ENCODE measurements at places on chromosomes 4 and X.

- no peak for DNase-seq
Measured at GRCh38 chr4:54607067-54607466, 50.7 kb upstream of the KIT start.

GRCh38 chrX:154046031-154046781 is 26.5 kb upstream of the IRAK1 start:
- no peak for DNase-seq

DNA sequence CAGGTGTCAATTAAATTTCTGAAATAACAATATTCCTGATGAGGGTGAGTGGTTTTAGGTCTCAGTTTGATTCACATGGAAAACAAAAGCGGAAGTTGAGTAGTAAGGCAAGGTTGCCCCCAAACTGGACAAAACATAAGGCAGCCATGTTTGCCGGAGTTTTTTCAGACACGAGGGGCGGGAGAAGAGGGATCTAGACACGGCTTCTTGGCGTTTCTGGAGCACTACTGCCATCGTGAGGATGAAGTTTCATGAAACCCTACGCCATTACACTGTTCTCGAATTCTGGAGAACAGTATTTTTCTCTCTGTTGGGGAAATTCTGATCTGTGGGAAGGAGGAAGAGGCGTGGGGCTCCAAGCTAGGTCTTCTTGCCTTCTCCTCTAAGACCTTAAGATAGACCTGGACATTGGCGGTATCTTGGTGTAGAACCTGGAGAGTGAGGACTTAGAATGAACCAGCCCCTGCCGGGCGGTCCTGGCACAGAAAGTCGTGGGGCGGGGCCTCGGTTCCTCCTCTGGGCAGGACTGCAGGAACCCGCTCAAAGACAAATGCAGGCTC is 160.3 kb downstream of the OR13H1 start:
- DNase-seq = peak; percentile 88

GRCh38 chr4:24063731-24064130 is 173.9 kb upstream of the PPARGC1A start:
- DNase-seq = no peak

DNA sequence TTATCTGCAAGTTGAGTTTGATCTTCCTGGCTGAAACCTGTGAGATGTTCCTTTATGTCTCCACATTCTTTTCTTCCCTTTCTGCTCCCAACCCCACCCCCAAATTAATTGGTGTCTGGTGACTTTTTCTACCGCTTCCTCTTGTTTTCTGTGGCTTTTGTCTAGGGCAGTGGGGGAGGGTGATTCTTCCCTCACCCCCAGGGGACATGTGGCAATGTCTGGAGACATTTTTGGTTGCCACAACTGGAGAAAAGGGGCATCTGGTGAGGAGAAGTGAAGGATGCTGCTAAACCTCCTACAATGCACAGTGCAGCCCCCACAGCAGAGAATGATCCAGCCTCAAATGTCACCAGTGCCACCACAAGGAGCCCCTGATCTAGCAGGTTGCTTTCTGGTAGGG is 152.9 kb downstream of the NHS start:
- no peak for DNase-seq

DNA sequence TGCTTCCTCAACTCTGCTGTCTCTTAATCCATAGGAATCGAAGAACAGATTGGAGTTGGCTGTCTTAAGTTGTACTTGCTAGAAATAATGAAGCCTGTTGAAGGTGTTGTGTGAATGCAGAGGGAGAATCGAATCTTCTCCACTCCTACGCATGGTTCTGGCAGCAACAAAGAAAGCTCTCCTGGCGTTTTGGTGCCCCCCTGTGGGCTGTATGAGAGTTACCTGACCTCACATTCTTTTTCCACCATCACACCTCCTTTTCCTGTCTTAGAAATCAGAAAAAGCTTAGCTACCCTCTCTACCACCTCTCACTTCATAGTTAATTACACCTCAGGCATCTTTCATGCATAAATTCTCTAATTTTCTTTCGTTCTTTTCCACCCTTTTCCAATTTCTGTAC is 16.3 kb downstream of the KLF8 start:
- peak; percentile 38 for DNase-seq

- DNase-seq = no peak
Measured at GRCh38 chrX:46386511-46386910, 158.7 kb downstream of the ZNF674 start.

DNA sequence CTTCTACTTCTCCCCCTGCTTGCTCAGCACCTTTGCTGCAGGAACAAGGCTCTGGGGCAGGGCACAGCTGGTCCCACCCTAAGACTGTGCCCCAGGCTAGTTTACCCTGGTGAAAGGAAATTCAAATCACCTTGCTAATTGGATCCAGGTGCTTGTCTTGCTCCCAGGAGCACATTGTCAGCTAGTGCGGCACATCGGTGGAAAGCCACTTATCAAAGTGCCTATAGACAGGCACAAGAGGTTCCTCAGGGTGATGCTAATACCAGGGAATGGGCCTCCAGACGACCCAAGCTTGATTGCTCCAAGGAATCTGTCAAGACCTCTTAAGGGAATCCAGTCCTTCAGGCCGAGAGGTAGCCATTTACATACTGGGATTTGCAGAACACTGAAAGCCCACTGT is 64.5 kb upstream of the PRPS1 start:
- DNase-seq = no peak

DNA sequence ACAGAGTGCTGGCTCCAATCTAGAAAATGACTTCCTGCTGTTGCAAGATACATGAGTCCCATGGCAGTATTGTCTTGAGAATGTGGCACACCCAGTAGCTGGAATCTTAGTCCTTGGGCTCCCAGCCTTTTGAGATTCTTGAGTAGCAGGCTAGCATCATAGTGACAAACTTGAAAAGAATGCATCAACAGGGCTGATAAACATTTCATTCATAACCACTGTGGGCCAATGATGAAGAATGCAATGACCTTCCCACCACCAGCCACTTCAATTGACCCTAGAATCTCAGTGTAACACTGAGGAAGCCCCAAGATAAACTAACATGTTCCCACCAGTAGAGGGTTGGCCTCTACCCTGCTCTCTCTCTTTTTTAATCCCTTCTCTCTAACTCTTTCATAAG is 329.3 kb downstream of the GBA3 start:
- no peak for DNase-seq

DNA sequence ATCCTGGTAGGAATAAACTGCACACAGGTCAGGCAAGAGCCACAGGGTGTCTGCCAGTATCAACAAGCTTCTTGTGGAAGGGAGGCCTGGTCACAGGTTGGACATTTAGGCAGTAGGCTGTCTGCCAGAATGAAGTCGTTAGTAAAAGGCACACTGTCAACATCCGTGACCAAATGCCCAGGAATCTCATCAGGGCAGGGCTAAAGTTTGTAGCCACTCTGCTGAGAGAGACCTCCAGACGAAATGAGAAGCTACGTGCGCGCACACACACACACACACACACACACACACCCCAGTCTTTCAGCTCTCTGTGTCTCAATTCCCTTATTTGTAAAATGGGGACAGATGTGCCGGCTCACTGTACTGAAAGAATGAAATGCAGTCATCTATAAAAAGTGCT is 408.7 kb upstream of the ZFP42 start:
- no peak for DNase-seq

GRCh38 chr4:141046255-141046654 is 87.0 kb downstream of the RNF150 start:
- DNase-seq = no peak

DNA sequence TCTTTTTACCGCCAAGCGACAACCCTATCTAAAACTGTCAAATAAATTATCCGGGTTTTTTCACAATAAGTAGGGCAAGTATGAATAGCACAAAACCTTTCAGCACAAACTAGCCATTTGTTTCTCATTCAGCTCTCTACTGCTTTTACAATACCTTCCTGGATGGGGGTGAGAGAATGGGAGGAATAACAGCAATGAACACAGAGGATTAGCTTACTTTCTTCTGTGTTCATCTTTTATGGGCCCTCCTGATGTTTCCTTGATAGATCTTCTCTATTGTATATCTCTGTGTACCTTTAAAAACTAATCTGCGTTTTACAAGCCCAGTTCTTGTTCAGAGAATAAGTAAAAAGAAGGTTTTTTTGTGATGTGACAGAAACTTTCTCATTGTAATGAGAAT is 55.3 kb upstream of the APELA start:
- DNase-seq = no peak

GRCh38 chrX:24204331-24204730 is 54.8 kb downstream of the ZFX start:
- DNase-seq = no peak

GRCh38 chr4:26048378-26048882 is 134.4 kb downstream of the SMIM20 start:
- DNase-seq = no peak

DNA sequence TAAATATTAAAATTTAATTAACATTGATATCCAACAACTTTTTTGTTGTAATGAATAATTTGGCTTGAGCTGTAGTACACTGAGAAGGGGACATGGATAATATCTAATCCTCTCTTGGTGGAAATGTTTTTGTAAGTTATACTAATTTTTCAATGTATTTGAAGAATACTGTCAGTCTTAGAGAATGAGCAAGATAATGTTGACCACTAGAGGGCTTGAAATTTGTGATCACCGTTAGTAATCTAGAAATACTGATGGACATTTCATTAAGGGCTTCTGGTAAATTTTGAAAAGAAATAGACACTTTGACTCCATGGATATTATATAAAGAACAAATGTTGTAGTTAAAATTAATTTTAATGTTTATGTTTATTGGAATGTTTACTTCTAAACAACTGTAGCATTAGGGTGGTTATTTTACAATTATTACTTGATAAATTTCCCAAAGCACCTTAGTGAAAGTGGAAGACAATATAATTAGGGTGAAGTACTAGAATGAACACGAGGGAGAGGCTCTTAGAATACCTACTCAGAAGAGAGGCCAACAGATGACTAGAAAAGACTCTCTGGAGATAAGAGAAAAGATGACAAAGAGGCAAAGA is 20.0 kb upstream of the CAMK2D start:
- no peak for DNase-seq

- DNase-seq = no peak
Measured at GRCh38 chr4:127574643-127575042, 58.1 kb upstream of the INTU start.

GRCh38 chr4:37717576-37717975 is 31.4 kb upstream of the RELL1 start:
- no peak for DNase-seq

Measured in Panc1 (cell line).